ENCODE measurements at places on chromosomes 16 and 17. TPM values are rescaled to one million over a fixed set of nuclear protein-coding genes. Genes with fewer than 3 reads are reported as not detected.

- no peak overlapping the region for H3K27ac ChIP-seq
- H3K4me3 ChIP-seq = no peak overlapping the region
- no peaks in the 10 kb centered on the region for H3K27me3 ChIP-seq
- H3K36me3 ChIP-seq = no peaks in the 10 kb centered on the region
- DNase-seq = no peak
- H3K4me1 ChIP-seq = peaks cover 4% of the 10 kb centered on the region
Measured at GRCh38 chr17:82339634-82340580, 6.3 kb upstream of the SECTM1 start.

GRCh38 chr17:19024101-19025078, 19.8 kb upstream of the FAM83G start:
- peaks cover 38% of the 10 kb centered on the region for H3K36me3 ChIP-seq
- H3K27me3 ChIP-seq = no peaks in the 10 kb centered on the region
- peak; percentile 41 for DNase-seq
- H3K4me1 ChIP-seq = peaks cover 14% of the 10 kb centered on the region

PIPOX gene
- total RNA-seq = 5.3 TPM

DNA sequence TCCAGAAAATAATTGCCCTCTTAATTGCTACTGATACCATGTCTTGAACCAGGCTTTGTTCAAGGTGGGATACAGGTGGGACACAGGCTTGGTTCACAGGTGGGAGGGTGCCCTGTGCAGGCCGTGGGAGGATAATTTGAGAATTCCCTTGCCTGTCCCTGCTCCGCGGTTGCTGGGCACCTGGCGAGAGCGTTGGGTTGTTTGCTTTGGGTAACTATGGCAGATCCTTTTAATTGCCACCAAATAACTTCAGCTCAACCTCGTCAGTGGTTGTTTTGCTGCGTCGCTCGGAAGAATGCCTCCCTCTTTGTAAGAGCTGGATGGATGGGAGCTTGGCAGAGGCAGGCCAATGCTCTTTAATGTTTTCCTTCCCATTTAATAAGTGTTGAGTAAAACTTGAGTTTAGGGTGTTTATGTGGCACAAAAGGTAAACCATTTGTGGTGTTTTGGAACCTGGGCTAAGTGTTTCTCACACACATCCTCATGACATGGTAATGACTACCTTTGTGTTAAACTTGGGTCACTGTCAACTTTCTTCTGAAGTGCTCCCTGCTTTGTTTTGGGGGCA, 202.5 kb downstream of the MSI2 start:
- H3K27me3 ChIP-seq = no peaks in the 10 kb centered on the region
- no peak overlapping the region for H3K27ac ChIP-seq
- peaks cover 20% of the 10 kb centered on the region for H3K4me1 ChIP-seq
- H3K4me3 ChIP-seq = no peak overlapping the region
- H3K36me3 ChIP-seq = no peaks in the 10 kb centered on the region
- DNase-seq = no peak

TP53TG3 gene
- total RNA-seq = not detected

TMEM100 gene
- total RNA-seq = not detected

GRCh38 chr16:46923513-46924295, 39.5 kb downstream of the GPT2 start:
- DNase-seq = no peak
- H3K27ac ChIP-seq = no peak overlapping the region
- no peak overlapping the region for H3K4me3 ChIP-seq
- H3K4me1 ChIP-seq = no peaks in the 10 kb centered on the region
- no peaks in the 10 kb centered on the region for H3K27me3 ChIP-seq

TMEM106A gene
- total RNA-seq = 17.0 TPM

DNASE1L2 gene
- total RNA-seq = 0.34 TPM

DNA sequence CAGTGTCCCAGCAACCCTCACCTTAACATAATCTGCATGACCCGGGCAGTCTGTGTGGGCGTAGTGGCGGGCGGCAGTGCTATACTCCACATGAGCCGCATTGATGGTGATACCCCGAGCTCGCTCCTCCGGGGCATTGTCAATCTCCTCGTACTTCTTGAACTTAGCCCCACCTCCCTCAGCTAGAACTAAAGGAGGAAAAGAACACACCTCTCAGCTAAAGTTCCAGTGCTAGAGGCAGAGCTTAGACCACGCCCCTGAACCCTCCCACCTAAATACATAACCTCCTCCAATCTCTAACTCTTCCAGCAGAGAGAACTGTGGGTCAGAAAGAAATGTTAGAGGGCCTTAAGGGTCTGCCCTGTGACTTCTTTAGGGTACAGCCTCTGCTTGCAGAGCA, 855 bp downstream of the TUFM start:
- peaks cover 8% of the 10 kb centered on the region for H3K36me3 ChIP-seq
- H3K27me3 ChIP-seq = no peaks in the 10 kb centered on the region
- peak; percentile 44 for DNase-seq
- peaks cover 25% of the 10 kb centered on the region for H3K4me1 ChIP-seq

GRCh38 chr16:49827805-49828438, 28.0 kb downstream of the ZNF423 start:
- no peak overlapping the region for H3K4me3 ChIP-seq
- no peaks in the 10 kb centered on the region for H3K36me3 ChIP-seq
- H3K27ac ChIP-seq = no peak overlapping the region
- H3K4me1 ChIP-seq = no peaks in the 10 kb centered on the region
- DNase-seq = no peak

DNA sequence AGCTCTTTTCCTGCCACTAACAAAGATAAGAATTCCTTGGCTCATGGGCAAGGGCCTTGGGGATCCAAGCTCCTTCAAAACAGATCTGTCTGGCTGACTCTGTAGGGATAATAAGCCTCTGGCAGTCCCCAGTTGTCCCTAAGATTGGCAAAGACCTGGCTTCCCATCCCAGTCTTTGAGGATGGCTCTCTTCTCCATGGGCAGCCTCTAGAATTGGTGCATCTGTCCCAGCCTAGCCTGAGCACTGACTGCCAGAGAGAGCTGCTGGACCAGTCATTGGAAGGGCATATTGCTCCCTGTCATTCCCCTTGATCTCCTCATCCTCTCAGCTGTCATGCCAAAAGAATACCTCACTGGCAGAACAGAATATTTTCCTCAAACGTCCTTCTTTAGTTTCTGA, 13.2 kb upstream of the CUEDC1 start:
- no peaks in the 10 kb centered on the region for H3K4me1 ChIP-seq
- H3K27me3 ChIP-seq = no peaks in the 10 kb centered on the region
- no peak overlapping the region for H3K4me3 ChIP-seq
- H3K27ac ChIP-seq = no peak overlapping the region

CD300A gene
- total RNA-seq = 5.0 TPM

PRAC2 gene
- not detected for total RNA-seq

DNA sequence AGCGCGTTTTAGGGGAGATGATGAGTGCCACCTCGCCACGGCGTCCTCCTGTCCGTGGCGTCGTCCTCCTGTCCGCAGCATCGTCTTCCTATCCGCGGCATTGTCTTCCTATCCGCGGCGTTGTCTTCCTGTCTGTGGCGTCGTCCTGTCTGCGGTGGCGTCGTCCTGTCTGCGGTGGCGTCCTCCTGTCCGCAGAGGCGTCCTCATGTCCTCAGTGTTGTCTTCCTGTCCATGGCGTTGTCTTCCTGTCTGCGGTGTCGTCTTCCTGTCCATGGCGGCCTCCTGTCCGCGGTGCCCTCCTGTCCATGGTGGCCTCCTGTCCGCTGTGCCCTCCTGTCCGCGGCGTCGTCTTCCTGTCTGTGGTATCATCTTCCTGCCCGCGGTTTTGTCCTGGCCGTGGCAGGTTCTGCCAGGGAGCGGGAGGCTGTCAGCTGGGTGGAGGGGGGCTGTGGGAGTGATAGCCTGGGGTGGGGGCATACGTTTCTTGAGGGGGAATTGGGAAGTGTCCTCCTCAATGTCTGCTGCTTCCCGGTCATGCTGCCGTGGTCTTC, 30.9 kb downstream of the TBCD start:
- H3K27ac ChIP-seq = no peak overlapping the region
- H3K4me3 ChIP-seq = no peak overlapping the region
- no peak for DNase-seq
- H3K27me3 ChIP-seq = no peaks in the 10 kb centered on the region
- H3K36me3 ChIP-seq = no peaks in the 10 kb centered on the region
- no peaks in the 10 kb centered on the region for H3K4me1 ChIP-seq

GDPD1 gene
- total RNA-seq = 2.9 TPM

DNA sequence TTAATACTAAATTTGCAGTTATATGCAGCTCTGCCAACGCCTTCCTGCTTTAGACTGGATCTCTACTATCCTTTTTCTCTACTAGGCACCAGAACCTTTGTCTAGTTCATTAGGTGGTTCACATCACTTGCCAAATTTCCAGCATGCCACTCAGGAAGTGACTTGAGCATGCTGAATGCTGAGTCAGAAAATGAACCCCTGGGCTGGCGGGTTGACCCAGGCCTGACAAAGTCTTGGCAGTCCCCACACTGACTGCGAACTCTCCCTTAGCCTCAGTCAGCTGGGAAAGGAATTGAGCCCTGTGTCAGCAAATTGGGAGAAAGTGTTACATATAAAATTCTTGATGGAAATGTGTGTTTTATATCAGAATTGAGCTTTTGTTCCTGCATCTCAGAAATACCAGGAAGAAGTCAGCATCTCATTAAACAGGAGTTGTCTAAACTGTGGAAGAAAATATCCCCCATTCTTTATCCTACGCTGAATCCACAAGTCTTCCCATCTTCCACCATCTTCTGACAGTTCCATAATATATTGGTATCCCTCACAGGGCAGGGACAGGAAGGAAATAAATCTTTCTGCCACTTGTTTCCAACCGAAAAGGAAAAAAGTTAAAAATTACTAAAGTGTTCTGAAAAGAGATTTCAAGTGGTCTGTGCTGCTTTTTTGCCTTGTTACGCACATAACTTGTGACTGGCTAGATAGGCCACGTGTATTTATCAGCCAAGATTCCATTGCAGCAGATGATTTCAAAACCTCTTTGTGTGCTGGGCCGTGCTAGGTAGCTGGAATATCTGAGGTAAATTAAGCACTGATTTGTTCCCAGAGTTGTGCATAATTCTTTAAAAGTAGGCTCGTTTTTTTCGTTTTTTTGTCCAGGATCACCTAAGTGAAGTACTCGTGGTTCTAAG, 16.7 kb upstream of the SLC12A3 start:
- no peaks in the 10 kb centered on the region for H3K36me3 ChIP-seq
- no peak overlapping the region for H3K4me3 ChIP-seq
- no peaks in the 10 kb centered on the region for H3K27me3 ChIP-seq
- no peak overlapping the region for H3K27ac ChIP-seq
- H3K4me1 ChIP-seq = no peaks in the 10 kb centered on the region
- no peak for DNase-seq

DNA sequence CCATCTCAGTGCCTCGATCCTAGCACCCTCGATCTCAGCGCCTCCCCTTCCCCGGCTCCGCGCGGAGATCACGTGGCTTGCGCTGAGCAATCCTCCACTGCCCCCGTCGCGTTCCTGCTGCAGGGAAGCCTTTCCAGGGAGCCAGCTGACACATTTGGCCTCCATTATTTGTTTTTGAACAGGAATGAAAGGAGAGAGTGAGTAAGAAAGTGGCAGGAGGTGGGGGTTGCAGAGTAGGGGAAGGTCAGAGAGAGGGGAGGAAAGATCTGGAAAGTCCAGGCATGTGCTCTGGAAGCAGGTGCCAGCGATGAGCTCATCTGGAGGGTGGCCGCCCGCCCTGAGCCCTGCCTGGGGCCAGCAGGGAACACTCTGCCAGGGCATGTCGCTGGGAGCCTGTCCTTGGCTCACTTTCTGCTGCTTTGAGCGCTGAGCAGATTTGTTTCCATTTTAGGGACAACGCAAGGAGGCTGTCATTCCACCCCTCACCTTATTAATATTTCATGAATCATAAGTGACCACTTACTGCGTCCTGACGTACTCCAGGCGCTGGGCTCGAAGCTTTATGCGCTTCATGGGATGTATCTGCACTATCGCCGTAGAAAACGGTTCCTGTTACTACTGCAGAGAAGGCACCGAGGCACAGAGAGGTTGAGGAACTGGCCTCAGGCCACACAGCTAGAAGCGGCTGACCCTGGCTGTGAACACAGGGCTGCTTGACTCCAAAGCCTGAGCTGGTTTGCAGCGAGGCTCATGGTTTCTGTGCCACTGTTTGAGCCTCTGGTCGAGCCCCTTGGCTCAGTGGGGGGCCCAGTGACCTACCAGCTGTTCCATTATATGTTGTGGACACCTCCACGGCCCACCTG, 283.1 kb downstream of the SEC14L1 start:
- DNase-seq = no peak
- no peaks in the 10 kb centered on the region for H3K27me3 ChIP-seq
- peaks cover 48% of the 10 kb centered on the region for H3K4me1 ChIP-seq
- peak overlapping the region; percentile 19 for H3K27ac ChIP-seq

- H3K4me1 ChIP-seq = no peaks in the 10 kb centered on the region
- no peak overlapping the region for H3K4me3 ChIP-seq
- H3K36me3 ChIP-seq = no peaks in the 10 kb centered on the region
- no peak for DNase-seq
Measured at GRCh38 chr16:8989099-8989878, 25.6 kb upstream of the USP7 start.

DNA sequence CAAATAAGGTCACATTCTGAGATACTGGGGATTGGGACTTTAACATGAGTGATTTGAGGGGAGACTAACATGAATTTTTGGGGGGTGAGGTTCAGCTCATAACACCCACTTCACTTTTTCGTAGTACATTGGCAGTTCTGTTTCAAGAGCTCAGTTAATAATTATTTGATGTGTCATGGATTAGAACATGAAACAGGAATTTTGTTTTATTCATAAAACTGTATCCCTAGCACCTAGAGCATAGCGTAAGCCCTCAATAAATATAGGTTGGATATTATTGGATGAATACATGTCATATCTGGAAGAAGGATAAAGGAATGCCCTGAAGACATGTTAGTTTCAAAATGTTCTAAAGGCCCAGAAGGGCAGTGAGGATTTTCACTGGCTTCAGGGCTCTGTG, 119.8 kb downstream of the PRKCA start:
- DNase-seq = no peak
- H3K4me3 ChIP-seq = no peak overlapping the region
- H3K27me3 ChIP-seq = no peaks in the 10 kb centered on the region
- no peak overlapping the region for H3K27ac ChIP-seq
- H3K36me3 ChIP-seq = no peaks in the 10 kb centered on the region
- peaks cover 22% of the 10 kb centered on the region for H3K4me1 ChIP-seq

SHISA9 gene
- total RNA-seq = not detected

DNA sequence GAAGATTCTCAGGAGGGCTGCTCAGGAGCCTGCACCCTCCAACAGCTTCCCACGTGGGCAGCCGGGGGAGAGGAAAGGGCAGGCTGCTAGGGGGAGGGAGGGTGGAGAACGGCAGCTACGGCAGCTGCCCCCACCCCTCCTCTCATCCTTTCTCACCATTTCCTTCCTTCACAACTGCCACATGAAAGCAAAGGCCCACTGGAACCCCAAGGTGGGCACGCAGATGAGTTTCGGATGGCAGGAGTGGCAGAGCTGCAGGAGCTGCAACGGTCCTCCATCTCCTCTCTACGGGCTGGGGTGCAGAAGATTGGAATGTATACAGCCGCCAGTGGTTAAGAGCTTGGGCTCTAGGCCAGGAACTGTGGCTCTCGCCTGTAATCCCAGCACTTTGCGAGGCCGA, 77.7 kb downstream of the GAS7 start:
- no peaks in the 10 kb centered on the region for H3K36me3 ChIP-seq
- peaks cover 2% of the 10 kb centered on the region for H3K4me1 ChIP-seq
- DNase-seq = peak; percentile 7
- H3K27ac ChIP-seq = no peak overlapping the region

GRCh38 chr17:42112552-42113176, at the start of gene DHX58:
Gene DHX58, minus strand, starts transcription at chr17:42112714. Its CDS starts 822 bp downstream, at chr17:42111892.
- peaks cover 34% of the 10 kb centered on the region for H3K4me1 ChIP-seq
- peak within 1 kb of the TSS; percentile 83 for H3K27ac ChIP-seq
- peak; percentile 75 for DNase-seq
- peaks cover 40% of the 10 kb centered on the region for H3K36me3 ChIP-seq

TBC1D3D gene
- total RNA-seq = 1.2 TPM
